ENCODE measurements at places on chromosomes 16 and 17.

DNA sequence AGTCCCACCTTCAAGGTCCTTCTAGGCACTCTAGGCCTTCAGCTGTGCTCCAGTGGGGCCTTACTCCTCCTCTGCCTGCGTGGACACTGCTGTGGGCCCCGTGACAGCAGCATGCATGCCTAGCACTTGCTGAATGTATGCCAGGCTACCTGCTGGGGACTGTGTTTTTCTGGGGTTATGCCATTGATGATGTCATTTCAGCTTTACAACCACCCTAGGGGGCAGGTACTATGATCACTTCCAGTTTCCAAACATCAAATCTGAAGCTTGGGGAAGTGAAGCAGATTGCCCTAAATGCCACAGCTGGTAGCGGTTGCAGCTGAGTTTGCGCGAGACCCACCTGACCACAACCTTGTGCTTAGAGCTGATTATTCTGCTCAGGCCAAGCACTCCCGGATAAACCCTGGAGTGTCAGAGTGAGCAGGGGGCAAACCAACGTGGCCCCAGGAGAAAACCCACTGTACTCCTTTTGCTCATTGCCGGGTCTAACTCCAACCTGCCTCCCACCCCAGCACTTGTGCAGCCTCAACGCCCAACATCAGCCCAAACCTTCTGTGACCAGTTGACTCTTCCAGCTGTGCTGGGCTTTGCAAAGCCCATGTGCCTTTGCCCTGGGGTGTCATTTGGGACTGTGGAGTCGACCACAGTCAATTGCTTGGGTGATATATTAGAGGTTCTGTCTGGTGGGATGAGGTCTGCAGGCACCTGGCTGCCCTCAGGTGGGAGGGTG is 168.4 kb downstream of the ENGASE start:
- no peak for DNase-seq

DNA sequence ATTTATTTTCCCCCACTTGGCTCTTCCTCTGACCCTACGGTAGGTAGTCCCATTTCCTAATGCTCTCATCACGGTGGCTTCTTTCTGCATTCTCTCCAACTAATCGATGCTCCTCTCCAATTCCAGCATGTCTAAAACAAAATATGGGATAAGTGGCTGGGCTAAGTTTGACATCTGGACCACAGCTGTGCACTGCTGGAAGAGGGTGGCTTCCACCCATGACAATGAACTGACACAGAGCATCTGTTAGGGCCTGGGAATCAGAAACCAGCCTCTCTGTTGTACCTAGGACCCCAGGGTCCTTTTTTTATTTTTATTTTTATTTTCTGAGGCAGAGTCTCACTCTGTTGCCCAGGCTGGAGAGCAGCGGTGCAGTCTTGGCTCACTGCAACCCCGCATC is 29.0 kb upstream of the SLC39A11 start:
- no peak for DNase-seq

DNA sequence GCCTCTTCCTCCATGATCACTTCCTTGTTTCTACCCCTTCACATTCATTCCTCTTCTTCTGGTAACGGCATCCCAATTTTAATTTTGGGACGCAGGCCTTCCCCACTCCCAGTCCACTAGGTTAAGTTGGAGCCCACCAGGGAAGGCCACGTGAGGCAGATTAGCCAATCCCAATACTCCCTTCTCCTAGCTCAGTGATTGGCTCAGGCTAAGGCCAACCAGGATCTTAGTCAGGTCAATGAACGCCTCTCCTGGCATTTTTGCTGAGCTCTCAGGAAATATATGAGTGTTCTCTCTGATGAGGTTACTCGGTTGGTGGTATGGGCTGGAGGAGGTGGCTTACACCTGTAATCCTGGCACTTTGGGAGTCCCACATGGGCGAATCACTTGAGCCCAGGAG is 15.4 kb downstream of the SEZ6L2 start:
- DNase-seq: no peak

DNA sequence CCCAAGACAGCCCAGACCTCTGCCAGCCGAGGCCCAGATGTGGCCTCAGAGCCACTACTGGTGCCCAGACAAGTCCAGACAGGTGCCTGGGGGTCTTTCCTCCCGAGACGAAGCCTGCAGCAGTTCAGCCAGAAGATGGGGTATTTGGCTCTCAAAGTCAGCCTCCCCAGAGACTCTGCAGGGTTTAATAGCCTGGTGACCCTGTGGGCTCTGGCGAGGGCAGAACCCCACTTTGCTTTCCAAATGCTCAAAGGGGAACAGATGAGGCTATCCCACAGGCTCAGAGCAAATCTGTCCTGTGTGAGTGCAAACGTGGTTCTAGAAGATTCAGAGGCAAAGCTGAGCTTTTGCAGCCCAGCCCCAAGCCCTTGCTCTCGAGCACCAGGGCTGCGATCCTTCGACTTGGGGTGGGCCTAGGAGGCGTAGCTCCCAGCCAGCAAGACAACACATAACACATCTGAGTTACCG is 236.0 kb downstream of the MRTFB start:
- DNase-seq: no peak

DNA sequence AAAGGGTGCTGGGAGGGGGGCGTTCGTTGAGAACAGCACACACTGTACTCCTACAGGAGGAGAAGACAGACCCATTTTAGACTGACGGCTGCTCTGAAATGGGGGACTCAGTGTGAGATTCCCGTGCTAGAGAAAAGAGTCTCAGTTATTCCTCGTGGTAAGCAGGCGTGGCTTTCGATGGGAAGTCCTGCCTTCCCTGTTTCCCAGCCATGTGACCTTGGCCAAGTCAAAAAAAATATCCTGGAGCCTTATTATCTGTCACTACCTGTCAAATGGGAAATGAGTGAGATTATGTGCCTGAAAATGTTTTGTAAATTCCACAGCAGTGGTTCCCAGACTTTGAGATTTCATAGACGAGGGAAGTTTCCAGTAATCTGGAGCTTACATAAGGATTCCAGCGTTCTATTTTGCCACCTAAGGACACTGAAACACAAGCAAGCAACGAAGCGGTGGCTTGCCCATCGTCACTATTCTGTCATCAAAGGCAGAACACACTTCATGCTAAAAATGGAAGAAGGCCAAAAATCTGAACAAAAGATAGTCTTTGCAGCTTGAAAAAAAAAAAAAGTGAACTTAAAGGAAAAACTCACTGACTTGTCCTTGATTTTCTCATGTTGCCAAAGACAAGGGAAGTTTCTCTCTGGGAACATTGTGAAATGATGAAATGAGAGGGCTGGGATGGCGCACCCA is 253.4 kb upstream of the RPL38 start:
- no peak for DNase-seq

DNA sequence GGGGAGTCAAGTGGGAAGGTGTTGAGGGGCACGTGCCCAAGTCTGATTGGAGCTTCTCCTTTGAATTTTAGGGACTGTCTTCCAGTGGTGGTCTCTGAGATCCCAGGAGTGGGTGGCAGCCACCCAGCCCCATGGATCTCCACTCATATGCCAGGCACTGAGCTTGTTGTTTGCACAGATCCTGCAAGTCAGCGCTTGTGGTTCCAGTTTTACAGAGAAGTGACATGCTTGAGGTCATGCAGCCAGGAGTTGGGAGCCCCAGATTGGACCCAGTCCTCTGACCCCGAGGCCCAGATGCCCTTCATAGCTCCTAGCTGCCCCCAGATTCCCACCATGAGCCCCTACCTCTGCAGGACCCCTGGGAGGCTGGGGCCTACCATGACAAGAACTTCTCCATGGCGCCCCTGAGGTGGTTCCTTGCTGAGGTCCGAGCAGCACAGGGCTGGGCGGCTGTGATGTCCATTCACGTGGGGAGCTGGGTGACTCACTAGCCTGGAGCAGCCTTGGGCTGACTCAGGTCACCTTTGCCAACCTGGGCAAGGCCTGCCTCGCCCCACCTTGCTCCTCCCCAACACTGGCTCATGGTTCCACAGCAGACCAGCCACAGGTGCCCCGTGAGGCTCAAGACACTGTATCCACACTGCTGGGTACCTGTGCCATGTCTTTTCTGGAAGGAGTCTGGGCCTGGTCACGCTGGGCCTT is 47.4 kb downstream of the RAI1 start:
- DNase-seq: no peak

DNA sequence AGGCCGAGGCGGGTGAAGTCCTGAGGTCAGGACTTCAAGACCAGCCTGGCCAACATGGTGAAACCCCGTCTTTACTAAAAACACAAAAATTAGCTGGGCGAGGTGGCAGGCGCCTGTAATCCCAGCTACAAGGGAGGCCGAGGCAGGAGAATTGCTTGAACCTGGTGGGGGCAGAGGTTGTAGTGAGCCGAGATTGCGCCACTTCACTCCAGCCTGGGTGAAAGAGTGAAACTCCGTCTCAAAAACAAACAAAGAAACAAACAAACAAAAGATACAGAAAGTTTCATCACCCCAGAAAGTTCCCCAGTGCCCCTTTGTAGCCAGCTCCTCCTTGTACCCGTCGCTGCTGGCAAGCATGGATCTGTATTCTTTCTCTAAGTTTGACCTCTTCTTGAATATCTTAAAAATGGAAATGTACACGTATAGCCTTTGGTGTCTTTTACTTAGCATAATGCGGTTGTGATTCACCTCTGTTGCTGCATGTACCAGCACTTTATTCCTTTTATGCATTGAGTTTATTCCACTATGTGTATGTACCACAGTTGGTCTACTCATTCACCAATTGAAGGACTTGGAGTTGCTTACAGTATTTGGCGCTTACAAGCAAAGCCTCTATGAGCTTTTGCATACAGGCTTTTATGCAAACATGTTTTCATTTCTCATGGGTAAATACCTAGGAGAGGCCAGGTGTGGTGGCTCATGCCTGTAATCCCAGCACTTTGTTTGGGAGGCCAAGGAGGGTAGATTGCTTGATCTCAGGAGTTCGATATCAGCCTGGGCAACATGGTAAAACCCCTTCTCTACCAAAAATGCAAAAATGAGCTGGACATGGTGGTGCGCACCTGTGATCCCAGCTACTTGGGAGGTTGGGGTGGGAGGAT is 87.5 kb upstream of the CLEC18A start:
- no peak for DNase-seq
